ENCODE measurements at places on chromosomes 11 and 22.

- DNase-seq, result no peak
Measured at GRCh38 chr11:62143727-62144126, 19.9 kb downstream of the INCENP start.

- DNase-seq, result no peak
Measured at GRCh38 chr22:44807232-44807631, 54.9 kb downstream of the ARHGAP8 start.

GRCh38 chr22:48779211-48779643, 1048.4 kb downstream of the BRD1 start:
- DNase-seq, result no peak

DNA sequence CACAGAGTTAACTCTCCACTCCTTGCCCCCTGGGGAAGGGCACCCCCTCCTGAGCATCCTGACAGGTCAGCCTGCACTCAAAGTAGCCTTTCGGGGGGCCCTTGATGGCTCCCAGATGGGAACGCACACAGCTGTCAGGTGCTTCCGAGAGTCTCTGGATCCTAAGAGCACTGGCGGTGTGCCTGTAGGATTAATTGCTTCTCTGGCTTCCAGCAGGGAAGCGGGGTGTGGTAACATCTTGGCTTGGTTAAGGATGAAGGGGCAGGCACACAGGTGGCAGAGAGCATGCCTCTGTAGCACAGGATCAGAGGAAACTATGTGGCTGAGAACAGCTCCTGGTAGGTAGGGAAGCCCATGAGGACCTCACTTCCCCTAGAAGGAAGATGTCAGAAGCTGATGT, 199.8 kb downstream of the MIAT start:
- DNase-seq, result no peak
